NK-92 treated with Interleukin-12 subunit alpha and Interleukin-12 subunit beta, amount 100 ng/mL, for 24 hours (cell line): ENCODE measurements at places on chromosomes 2 and 18.
A peak's percentile ranks its signal among the peaks of the same experiment; 100 is the strongest.

DNA sequence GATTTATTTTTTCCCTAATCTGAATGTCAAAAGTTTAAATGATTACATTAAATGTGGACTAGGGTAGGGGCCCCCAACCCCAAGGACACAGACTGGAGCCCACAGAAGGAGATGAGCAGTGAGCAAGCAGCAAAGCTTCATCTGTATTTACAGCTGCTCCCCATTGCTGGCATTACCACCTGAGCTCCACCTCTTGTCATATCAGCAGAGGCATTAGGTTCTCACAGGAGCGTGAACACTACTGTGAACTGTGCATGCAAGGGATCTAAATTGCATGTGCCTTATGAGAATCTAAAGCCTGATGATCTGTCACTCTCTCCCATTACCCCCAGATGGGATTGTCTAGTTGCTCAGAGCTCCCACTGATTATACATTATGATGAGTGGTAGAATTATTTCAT is 3.8 kb downstream of the MOB1A start:
- DNase-seq = no peak

- DNase-seq = no peak
Measured at GRCh38 chr2:228747483-228747882, 523.6 kb downstream of the PID1 start.

GRCh38 chr2:86225581-86225980 is 26.3 kb downstream of the MRPL35 start:
- no peak for DNase-seq

- no peak for DNase-seq
Measured at GRCh38 chr18:59681521-59682004, 15.7 kb downstream of the CCBE1 start.

GRCh38 chr18:57664568-57665165 is 43.0 kb upstream of the NARS1 start:
- no peak for DNase-seq

GRCh38 chr18:76515576-76515975 is 20.5 kb upstream of the ZNF516 start:
- DNase-seq = no peak

- DNase-seq = no peak
Measured at GRCh38 chr2:233131936-233132720, 72.0 kb downstream of the INPP5D start.

GRCh38 chr2:157692768-157693167 is 64.1 kb upstream of the ACVR1C start:
- DNase-seq = no peak

GRCh38 chr2:101496279-101496678 is 21.4 kb upstream of the RFX8 start:
- DNase-seq = no peak

- DNase-seq = no peak
Measured at GRCh38 chr18:245282-245847, 22.5 kb downstream of the THOC1 start.

GRCh38 chr18:3059272-3059671 is 46.3 kb upstream of the LPIN2 start:
- no peak for DNase-seq

- no peak for DNase-seq
Measured at GRCh38 chr2:224428787-224429440, 27.0 kb upstream of the FAM124B start.

DNA sequence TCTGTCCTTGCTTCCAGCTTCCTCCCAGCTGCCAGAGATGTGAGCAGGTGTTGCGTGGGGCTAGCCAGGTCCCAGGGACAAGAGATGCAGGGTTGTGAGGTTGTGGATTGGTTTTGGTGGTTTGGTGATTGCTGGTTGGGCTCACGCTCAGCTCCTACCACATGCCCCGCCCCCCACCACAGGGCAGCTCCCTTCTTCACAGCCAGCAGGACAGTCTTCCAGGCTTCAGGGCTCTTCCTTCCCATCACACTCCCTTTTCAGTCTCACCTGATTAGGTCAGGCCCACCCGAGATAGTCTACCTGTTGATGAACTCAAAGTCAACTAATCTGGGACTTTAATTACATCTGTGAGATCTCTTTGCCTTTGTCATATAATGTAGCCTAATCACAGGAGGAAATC is 52.0 kb upstream of the GLI2 start:
- no peak for DNase-seq

GRCh38 chr2:238551091-238551490 is 124.4 kb downstream of the ASB1 start:
- no peak for DNase-seq

DNA sequence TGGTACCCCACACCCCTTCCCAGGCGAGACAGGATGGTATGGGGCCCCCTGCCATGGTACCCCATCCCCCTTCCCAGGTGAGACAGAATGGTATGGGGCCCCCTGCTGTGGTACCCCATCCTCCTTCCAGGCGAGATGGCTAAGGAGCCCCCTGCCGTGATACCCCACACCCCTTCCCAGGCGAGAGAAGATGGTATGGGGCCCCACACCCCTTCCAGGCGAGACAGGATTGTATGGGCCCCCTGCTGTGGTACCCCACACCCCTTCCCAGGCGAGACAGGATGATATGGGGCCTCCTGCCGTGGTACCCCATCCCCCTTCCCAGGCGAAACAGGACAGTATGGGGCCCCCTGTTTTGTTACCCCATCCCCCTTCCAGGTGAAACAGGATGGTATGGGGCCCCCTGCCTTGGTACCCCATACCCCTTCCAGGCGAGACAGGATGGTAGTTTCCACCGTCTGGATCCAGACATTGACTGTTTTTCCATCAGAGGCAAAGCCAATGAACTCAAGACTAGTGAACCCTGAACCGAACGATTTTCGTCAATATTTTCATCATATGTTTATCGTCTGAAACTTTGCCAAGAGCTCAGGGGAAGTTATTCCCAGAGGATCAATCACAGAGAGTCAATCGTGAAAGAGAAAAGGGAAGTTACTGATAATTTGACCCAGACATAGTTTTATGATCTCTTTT is 75.0 kb downstream of the MYCN start:
- no peak for DNase-seq

DNA sequence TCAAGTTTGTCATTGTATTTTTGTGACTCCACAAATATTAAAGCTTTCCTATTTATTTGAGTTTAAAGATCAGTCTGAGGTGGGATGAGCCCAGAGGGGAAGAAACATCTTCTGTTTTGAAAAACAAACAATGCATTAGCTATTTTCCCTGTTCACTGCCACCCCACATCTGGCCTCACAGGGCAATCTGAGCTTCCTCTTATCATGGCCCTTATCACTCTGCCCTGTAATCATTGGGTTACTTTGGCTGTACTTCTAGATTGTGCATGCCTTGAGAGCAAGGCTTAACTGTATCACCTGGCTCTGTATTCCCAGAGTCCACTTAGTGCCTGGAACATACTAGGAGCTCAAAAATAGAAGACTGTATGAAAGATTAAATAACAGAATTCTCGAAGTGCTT is 241.6 kb upstream of the NT5C1B start:
- no peak for DNase-seq

DNA sequence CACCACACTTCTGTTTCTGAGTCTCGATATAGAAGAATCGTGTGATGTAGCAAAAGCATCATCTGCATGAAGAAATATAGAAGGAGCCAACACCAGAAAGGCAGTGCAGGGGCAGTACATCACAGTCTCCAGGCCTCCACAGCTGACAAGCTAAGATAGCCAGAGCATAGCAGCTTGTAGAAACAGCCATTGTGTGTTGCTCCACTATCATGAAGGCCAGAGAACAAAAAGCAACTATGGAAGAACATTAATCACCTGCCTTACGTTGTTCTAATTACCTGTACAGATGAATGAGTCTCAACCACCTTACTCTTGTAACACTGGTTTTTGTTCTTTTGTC is 129.0 kb downstream of the RND3 start:
- no peak for DNase-seq

DNA sequence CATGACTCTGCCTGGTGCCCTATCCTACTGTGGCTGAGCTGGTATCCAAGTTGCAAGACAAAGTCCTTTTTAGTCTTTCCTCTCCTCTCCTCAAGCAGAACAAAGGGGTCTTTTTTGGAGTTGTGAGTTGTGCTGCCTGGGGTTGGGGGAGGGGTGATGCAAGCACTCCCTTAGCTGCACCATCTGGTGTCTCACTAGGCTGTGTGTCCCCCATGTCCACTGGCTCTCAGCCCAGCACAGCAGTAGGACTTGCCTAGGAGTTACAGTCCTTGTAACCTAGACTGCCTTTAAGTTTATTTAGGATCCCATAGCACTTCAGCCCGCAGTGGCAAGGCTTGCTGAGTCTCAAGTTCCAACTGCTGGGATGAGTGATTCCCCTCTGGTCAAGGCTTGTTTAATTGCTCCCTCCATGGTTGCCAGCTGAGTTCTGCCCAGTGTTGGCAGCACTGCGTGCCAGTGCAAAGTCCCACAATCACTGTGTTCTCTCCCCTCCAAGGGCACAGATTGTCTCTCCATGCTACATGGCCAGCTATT is 13.2 kb upstream of the ILKAP start:
- DNase-seq = no peak

DNA sequence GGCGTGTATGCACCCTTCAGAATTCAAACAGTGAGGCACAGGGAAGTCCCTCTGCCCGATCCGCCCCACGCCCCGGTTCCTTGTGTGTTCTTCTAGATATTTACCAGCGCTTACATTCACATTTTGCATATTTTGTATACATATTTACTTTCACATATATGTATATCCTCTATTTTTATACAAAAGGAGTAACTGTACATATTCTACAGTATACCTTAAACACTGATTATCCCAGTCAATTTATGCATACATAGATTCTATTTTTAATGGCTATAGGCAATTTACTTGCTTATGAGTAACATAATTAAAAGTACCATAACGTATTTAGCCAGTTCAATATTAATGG is 307 bp upstream of the DUSP11 start:
- DNase-seq = no peak

DNA sequence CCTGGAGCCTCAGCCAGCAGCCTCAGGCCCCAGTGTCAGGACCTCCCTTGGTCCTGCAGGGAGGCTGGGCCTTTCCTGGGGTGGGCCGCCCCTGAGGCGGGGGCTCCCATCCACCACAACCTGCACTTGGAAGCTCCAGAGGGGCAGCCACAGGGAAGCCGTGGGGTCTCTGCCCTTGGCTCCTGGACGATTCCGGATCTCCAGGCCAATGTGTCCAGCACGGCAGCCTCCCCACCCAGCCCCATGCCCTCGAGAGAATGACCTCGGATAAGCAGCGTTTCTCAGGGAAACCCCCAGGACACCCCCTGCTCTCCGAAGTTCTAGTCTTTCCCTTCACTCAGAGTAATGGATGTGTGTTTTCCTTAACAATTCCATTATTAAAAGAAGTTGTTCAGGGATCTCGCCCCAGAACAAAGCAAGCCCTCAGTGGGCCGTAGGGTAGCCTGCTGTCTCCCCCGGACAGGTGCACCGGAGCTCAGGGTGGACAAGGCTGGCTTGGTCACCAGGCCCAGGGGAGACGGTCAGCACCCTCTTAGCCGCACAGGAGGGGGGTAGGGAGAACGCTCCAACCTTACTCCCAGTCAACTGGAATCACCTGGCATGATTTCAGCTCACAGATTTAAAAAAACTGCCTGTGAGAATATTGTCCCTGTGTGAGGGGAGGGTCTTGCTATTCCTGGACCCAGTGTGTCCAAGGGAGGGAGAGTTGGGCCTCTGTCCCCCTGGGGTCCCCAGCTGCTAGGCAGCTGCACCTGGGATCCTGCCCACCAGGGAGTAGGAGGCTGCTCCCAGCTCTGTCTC is 72.2 kb upstream of the OTOS start:
- DNase-seq = no peak

GRCh38 chr2:54975598-54976492 is 74.4 kb downstream of the RTN4 start:
- DNase-seq = no peak

- no peak for DNase-seq
Measured at GRCh38 chr2:86782748-86783147, 8.0 kb downstream of the CD8A start.

DNA sequence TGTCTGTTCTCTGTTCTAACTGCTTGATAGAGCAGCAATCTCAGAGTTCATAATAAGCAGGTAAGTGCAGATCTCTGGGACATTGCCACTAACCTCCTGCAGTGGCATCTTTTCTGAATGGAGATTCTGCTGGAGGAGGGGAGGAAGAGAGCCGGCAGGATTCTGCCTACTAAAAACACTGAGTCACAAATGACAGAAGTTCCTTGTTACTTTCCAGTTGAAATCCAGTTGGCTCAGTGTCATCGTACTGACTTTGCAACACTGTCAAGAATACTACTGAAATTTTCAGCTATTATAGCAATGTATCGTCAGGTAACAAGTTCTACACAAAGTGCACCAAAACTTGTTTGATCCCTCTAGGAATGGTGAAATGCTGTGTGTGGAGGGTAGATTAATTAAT is 79.6 kb upstream of the ST6GAL2 start:
- no peak for DNase-seq

DNA sequence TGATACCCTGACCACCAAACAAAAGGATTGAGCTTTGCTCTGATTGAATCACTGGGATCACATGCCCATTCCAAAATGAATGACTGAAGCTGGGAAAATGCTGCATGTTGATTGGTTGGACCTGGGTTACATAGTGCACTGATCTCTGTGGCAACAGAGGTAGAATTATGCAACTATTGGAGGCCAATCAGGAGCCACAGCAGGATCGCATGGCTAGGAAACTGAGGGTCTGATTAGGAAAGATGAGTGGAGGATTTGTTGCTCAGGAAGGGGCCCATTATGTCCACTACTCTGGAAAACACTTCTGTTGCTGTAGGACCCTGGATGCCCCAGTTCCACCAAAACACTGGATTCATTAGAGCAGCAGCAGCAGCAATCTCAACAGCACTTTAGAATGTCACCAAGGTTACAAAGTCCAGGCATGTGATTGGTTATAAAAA is 25.9 kb upstream of the SGPP2 start:
- no peak for DNase-seq

- no peak for DNase-seq
Measured at GRCh38 chr2:21422050-21422449, 298.3 kb downstream of the TDRD15 start.

DNA sequence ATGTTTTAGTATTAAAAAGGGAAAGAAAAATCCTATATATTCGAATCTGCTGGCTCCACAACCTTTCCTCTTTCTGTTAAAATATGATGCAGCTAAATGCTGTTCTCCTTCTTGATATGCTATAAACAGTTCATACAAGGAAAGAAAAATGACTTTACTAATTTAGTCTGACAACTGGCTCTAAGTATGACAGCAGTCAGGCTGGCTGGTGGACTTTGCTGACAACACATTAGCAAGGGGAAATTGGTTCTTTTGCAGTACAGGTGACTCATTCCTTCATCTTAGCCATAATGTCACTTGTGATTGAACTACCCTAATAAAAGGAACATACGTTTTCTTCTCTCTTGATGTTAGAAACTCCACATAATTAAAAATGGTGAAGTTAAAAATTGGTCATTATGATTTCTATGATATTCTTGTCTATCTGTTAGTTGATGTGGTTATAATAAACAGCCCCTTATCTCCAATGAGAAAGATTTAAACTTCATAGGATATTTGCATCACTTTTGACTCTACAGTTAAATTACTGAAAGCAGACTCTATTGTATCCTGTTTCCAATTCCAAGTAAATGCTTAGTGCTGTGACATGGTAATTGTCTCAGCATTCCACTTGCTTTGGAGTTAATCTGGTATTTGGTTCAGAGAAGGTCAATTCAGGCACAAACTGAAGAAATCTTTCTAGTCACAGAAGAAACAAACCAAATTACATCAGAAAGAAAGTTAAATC is 315.3 kb upstream of the GULP1 start:
- peak; percentile 21 for DNase-seq
